ENCODE measurements at places on chromosomes 2 and 18.

DNA sequence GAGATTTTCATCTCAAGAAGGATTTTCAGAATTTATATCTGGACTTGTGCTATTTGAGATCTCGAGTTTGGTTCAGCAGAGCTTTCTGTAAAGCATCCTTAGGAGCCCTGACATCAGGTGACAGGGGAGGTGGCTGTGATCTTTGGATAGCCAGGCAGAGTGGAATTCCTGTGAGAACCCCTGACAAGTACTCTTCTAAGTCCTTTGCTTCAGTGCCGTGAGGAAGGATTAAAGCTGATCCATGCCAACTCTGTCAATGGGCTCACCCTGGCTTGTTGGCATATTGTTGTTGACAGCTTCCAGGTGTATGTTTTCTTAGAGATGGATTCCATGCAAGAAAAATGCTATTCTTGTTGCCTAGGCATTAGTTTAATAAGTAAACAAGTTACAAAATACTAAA, 38.0 kb upstream of the NFE2L2 start:
- no peak for DNase-seq

GRCh38 chr2:155250800-155251199, 552.3 kb downstream of the KCNJ3 start:
- DNase-seq: no peak

DNA sequence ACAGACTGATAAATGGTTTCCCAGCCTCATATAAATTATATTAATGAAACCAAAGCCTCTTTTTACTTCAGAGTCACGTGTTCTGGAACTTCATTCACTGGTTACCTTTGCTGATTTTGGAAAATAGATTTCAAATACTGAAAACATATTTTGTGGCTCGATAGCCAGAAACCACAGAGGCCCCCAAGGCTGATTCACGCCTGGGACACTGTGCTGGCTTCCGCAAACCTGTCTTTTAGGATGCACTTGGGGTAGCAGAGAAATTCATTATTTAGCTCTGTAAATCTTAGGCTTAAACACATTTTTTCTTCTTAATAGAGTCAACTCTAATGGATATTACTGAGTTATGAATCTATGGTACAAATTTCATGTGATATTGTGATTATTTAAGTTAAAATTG, 90.7 kb upstream of the TMEM18 start:
- DNase-seq: no peak

DNA sequence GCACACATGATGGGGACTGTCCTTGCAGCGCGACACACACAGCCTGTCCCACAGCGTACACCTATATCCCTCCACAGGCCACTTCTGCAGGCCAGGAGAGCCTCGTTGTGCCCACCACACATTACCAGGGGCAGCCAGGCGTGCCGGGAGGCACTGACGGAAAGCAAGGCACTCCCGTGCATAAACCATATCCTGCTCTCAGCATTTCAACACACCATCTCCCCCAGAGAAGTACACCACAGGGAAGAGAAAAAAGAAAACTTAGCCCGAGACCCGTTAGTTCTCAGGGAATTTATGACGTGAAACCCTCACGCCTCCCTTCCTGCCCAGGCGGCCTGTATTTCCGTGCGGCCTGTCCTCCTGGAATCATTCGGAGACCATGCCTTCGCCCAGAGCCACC, 24.6 kb upstream of the SALL3 start:
- DNase-seq: no peak

DNA sequence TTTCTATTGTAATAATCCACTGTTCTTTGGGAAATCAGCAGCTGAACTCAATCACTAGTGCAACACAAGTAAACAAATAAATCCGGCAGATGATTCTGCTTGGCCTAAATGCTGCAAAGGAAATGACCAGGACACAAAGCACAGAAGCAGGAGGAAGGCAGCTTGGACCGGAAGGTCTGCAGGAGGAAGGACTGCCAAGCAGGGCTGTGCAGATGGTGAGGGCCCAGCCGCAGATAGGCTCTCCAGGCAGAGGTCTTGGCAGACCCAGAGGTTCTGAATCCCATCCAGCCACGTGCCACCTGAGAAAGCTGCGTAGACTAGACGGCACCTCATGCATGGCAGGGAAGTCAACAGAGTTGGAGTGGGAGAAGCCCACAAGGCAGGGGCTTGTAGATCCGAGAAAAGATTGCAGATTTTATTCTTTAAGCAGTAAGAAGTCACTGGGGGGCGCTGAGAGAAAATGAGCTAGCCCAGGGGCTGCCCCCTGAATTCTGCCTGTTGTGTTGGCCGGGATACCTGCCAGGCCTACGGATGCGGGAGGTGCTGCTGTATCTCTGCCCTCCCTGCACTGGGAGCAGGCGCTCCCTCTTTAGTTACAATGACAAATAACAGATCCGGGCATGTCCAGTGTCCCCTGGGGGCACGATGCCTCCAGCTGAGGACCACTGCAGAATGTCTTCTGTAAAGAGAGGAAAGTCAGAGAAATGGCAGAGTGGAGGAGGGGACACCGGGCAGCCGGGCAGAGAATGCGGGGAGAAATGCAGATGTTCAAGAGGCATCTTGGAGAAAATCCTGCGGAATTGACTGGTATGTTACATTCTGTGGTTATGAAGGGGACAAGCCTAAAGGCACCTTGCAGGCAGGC, 153.5 kb downstream of the PXDN start:
- no peak for DNase-seq

- no peak for DNase-seq
Measured at GRCh38 chr2:164782323-164782722, 59.3 kb downstream of the COBLL1 start.

DNA sequence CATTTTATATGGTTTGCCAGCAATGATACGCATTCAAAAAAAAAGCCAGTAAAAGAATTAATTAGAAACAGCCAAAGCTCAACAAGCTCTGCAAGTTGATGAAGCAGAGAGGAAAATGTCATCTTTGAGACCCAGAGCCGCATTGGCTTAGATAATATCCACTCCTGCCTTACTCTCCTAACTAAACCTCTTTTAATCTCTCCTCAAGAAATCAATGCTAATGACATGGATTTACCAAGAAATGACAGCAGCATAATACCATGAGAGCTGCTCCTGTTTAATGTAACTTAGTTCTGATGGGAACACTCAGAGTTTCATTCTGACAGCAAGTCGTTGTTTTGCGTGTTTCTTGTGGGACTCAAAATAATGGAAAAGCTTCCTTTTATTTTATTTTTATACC, 1099.4 kb upstream of the PIK3C3 start:
- DNase-seq: no peak

- no peak for DNase-seq
Measured at GRCh38 chr2:150404147-150404546, 83.3 kb downstream of the RND3 start.

DNA sequence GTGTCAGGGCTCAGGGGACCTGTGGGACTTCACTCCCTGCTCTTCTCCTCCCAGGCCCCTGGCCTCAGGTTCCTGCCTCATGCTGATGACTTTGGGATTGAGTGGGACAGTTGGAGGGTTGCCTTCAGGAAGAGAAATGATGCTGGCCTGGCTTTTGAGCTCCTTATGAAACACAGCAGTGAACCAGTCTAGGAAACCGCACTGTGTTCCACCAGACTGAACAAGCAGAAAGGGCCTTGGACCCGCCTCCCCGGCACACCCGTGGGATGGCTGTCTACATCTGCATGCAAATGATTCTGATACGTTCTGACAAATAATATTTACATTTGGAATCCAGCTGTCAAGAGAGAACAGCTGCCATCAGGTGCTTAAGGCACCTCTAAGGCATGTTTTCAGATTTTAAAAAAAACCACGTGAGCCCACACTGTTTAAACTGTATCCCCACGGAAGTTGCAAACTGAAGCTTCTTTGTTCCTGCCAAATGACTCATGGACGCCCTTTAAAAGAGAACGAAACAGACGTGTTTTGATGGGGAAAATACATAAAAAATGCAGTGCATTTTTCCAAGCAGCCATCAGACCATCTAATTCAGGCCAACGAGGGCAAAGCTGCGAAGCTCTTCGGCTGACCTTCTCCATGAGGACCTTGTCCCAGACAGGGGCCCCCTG, 27.6 kb upstream of the ASAP2 start:
- no peak for DNase-seq

DNA sequence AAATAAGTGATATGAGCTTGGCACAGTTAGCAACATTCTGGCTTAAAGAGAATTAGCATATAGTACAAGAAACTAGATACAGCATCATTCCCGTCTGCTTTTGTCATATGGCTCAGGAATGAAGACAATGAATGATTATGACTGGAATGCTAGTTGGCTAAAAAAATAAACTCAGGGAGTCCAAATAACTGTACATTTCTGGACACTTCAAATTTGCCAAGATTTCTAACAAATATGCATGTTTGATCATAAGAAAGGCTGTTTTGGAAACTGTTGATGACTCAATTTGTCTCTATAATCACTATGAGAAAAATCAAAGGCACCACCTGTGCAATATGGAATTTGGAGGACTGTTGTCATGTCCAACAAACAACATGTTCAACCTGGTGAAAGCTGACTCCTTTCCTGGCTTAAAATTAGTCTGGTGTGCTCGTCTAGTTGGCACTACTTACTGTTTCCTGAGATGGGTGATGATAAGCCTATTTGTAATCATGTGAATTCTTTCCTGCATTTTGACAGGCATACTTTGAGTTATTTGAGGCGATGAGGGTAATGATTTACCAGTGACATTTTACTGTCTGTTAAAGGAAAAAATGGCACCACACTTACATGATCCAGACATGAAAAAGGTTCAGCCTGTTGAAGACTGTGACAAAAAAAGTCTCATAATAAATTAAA, 133.9 kb upstream of the CDH20 start:
- no peak for DNase-seq

- DNase-seq: no peak
Measured at GRCh38 chr2:113370030-113370429, 67.5 kb upstream of the ZNG1B start.

- no peak for DNase-seq
Measured at GRCh38 chr2:236464140-236464539, 105.5 kb upstream of the ACKR3 start.

GRCh38 chr2:219041252-219041651, at the start of gene CFAP65:
TSS of gene CFAP65 (minus strand) at chr2:219041516. CDS start at chr2:219039048, 2,468 bp downstream.
- no peak for DNase-seq

- no peak for DNase-seq
Measured at GRCh38 chr2:74975016-74975415, 16.6 kb downstream of the POLE4 start.

DNA sequence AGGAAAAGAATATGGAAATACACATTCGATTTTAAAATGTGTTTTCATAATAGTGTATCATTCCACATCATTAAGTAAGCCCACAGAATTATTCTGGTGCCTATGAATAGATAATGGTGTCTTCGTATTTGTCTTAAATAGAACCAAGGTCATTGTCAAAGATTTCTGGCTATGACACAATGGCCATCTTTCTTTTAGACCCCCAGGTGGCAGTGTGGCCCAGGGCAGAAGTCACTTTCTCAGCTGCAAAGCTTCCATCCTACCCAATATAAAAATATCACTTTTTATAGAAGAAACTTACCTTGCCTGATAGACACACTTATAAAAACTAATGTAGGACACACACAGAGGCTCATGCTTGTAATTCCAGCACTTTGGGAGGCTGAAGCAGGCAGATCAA, 57.5 kb downstream of the ZRANB3 start:
- DNase-seq: no peak

- DNase-seq: no peak
Measured at GRCh38 chr2:219107758-219108157, 47.0 kb upstream of the IHH start.

DNA sequence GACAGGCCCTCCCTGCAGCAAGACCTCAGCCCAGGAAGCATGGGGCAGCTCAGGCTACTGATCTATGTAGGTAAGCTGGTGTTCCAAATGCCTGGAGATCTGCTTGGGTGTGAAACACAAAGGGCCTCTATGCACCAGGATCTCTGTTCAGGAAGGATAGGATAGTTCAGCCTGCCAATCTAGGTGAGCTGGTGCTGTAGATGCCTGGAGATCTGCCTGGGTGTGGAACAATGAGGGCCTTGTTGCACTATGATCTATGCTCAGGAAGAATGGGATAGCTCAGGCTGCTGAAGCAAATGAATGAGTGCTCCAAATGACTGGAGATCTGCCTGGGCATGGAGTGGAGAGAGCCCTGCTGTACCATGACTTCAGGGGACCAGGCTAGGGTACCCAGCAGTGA, 48.9 kb upstream of the MYL1 start:
- no peak for DNase-seq

DNA sequence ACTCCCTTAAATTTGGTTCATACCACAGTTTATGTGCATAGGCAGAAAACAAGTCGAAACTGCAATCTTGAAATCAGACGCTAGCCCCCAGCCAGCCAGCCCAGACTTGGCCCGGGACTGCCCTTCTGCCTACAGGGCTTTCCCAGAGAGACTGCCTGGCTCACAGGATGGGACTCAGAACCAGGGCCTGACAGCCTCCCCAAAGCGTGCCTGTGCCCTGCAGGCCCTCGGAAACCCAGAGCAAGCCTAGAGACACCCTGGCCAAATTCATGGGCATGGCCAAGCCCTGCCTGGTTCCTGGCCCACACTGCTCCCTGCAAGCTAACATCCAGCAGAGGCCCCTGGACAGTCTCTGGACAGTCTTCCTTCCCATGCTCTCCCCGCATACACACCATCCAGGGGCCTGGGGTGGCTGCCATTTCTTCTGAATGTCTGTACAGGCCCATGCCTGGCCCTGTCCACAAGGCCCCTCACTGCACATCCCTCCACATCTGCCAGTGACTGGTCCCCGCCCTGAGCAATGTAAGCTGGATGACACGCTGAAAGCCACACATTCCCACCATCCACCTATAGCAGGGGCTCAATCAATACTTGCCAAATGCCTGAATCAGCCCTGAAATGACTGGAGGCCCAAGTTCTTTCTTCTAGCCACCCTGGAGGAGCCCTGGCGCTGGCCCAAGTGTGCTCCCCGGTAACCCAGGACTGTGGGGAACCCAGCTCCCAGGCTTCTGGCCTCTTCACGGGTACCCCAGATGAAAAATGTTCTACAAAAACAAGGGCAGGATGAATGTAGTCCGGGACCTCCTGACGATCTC, 73.1 kb downstream of the HDAC4 start:
- no peak for DNase-seq

- no peak for DNase-seq
Measured at GRCh38 chr2:105183555-105184323, 57.8 kb upstream of the GPR45 start.

DNA sequence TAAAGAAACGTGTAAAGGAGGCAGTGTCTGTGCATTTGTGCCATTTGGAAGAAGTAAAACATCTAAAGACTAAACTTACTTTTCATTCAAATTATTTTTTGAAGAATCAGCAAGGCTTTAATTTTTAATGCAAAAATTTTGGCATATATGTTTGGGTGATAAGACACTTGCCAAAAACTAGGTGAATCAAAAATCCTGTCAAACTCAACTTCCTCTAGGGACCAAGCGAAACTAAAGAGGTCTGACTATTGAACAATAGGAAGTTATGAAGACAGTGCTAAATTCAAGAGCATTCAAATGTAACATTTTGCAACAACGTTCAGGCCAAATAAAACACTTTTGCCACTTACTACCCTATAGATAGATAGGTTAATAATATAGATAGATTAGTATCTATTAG, 306.1 kb downstream of the NOL4 start:
- no peak for DNase-seq

- peak; percentile 44 for DNase-seq
Measured at GRCh38 chr2:54457323-54458023, 1.3 kb downstream of the SPTBN1 start.
